ENCODE measurements at places on chromosomes 5 and 9. TPM values are rescaled to one million over a fixed set of nuclear protein-coding genes. Genes with fewer than 3 reads are reported as not detected.

The LRRTM2 gene
- 2.6 TPM for polyA plus RNA-seq

The AFAP1L1 gene
- polyA plus RNA-seq, result 9.6 TPM

The PSD2 gene
- polyA plus RNA-seq, result 0.99 TPM

GRCh38 chr5:110738503-110738811 is 350 bp upstream of the SLC25A46 start:
- no peaks in the 10 kb centered on the region for H3K36me3 ChIP-seq
- DNase-seq, result no peak
- H3K27ac ChIP-seq, result peak overlapping the region; percentile 90

GRCh38 chr9:108609227-108609896 is 246.4 kb downstream of the ACTL7B start:
- H3K36me3 ChIP-seq, result no peaks in the 10 kb centered on the region
- no peak overlapping the region for H3K4me3 ChIP-seq
- H3K27me3 ChIP-seq, result no peaks in the 10 kb centered on the region
- no peak for DNase-seq

DNA sequence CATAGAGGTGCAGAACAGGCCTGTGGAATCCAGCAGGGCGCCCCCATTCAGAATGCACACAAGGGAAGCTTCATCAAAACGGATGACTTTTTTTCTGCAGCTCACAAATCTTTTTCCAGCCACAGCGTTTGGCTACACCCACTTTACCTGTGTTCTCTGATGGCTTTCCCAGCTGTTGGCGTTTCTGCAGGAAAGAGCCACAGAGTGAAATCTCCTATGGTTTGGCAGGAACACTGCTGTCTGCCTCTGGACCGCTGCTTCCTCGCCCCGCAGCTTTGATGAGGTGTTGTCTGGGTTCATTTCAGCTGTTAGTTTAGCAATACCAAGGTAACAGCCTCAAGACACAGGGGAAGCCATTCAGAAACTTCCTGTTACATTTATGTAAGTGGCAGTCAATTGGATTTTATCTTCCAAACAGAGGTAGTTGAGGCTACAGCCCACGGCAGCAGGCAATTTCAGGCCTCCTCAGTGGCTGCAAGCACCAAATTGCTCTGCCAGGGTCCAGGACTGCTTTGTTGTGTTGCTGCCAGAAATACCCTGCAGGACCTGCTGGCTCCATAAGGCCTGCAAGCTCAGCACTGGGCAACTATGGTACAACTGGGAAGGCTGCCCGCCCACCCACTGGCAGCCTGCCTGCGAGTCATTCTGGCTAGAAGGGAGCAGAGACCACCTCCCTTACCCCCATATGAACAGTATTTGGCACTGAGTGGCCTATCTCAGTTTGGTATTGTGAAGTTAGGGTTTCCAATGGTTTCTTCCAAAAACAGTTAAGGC is 96.7 kb downstream of the MVB12B start:
- H3K4me1 ChIP-seq, result no peaks in the 10 kb centered on the region
- peaks cover 36% of the 10 kb centered on the region for H3K36me3 ChIP-seq
- no peak overlapping the region for H3K4me3 ChIP-seq
- no peak overlapping the region for H3K27ac ChIP-seq
- DNase-seq, result no peak

DNA sequence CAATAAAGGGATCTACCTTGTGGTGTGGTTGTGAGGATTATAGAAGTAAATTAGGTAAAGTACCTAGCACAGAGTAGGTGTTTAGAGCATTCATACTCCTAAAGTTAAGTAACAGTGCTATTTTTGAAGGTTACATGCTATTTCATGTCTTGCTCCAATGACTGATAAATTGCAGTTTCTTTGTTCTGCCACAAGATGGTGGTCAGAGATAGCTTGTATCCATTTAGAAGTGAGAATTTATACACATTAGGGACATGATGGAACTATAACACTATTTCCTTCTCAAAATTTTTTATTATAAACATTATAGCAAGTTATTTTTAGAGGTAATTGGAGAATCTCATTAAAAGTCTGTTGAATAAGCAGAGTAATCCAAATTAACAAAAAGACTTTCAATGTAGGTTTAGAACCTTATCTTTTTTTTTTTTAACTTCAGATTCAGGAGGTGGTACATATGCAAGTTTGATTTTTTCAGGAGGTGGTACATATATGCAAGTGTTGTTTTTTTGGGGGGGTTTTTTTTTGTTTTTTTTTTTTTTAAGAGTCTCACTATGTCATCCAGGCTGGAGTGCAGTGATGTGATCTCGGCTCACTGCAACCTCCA is 17.1 kb downstream of the MTREX start:
- DNase-seq, result no peak
- H3K36me3 ChIP-seq, result peaks cover 31% of the 10 kb centered on the region
- H3K27me3 ChIP-seq, result no peaks in the 10 kb centered on the region
- no peak overlapping the region for H3K27ac ChIP-seq
- H3K4me1 ChIP-seq, result no peaks in the 10 kb centered on the region
- no peak overlapping the region for H3K4me3 ChIP-seq

DNA sequence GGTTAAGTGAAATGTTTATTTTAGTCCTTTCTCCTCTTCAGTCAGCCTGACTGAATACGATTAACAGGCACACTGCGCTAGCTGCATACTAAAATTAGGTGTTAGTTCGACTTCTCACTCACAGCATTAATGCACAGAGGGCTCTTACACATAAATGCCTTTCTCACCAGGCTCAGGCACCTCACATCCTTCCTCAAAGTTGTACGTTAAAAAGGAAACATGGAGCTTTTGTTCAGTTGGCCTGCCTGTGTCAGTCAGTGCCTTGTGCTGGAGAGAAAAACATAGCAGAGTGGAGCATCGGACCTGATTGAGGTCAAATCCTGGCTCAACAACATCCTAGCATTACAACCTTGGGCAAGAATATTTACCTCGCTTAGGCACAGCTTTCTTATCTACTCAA is 236.0 kb upstream of the ZNF462 start:
- H3K36me3 ChIP-seq, result no peaks in the 10 kb centered on the region
- no peaks in the 10 kb centered on the region for H3K4me1 ChIP-seq
- H3K4me3 ChIP-seq, result no peak overlapping the region

- no peaks in the 10 kb centered on the region for H3K27me3 ChIP-seq
- H3K27ac ChIP-seq, result no peak overlapping the region
- DNase-seq, result no peak
- no peaks in the 10 kb centered on the region for H3K36me3 ChIP-seq
- no peak overlapping the region for H3K4me3 ChIP-seq
- no peaks in the 10 kb centered on the region for H3K4me1 ChIP-seq
Observed at GRCh38 chr9:90088434-90088833, 483.6 kb downstream of the GADD45G start.

DNA sequence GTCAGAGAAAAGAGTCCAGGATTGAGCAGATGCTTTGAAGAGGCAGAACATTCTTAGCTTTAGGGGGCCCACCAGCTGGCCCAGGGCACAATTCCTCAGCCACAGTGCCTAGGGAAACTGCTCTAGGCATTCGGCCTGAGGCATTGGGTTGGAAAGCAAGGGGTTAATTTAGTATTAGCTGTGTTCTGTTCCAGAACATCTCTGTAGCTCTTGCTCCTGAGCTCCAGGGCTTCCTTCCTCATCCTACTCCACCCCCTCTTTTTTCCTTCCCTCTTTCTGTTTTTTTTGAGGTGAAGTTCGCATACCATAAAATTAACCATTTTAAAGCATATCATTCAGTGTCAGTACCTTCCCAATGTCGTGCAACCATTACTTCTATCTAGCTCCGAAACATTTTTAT is 74.5 kb upstream of the PANK3 start:
- no peak overlapping the region for H3K27ac ChIP-seq
- no peaks in the 10 kb centered on the region for H3K27me3 ChIP-seq
- DNase-seq, result no peak
- H3K4me3 ChIP-seq, result no peak overlapping the region
- H3K36me3 ChIP-seq, result no peaks in the 10 kb centered on the region
- H3K4me1 ChIP-seq, result peaks cover 30% of the 10 kb centered on the region
